A673 (cell line): ENCODE measurements at places on chromosomes 3 and 15. TPM values are rescaled to one million over a fixed set of nuclear protein-coding genes. Genes with fewer than 3 reads are reported as not detected.

SERINC4 gene
- total RNA-seq, result 0.33 TPM in 1 of 2 replicates, not detected in the other

APBA2 gene
- total RNA-seq, result 11.7 and 12.9 TPM in 2 replicates

PPP1R14D gene
- total RNA-seq, result not detected in 2 replicates

NMNAT3 gene
- 1.9 and 2.8 TPM in 2 replicates for total RNA-seq

MYO1E gene
- 7.9 and 10.6 TPM in 2 replicates for total RNA-seq

TGM5 gene
- total RNA-seq, result not detected in 2 replicates

ARGFX gene
- not detected in 2 replicates for total RNA-seq

CISH gene
- 0.86 and 1.6 TPM in 2 replicates for total RNA-seq

LRRK1 gene
- 7.7 TPM in 2 replicates for total RNA-seq
